ENCODE measurements at places on chromosomes 3 and 15. TPM values are rescaled to one million over a fixed set of nuclear protein-coding genes. Genes with fewer than 3 reads are reported as not detected.

GRCh38 chr3:101185341-101185740 lies 135.0 kb downstream of the IMPG2 start:
- no peak for DNase-seq

- DNase-seq: no peak
Observed at GRCh38 chr3:81695302-81695701, 66.1 kb downstream of the GBE1 start.

GRCh38 chr15:77464129-77464865 lies 43.6 kb downstream of the HMG20A start:
- DNase-seq: no peak

The ST8SIA2 gene
- total RNA-seq: 3.9 TPM

The VWA5B2 gene
- total RNA-seq: not detected
